ENCODE measurements at places on chromosomes 6 and 20. TPM values are rescaled to one million over a fixed set of nuclear protein-coding genes. Genes with fewer than 3 reads are reported as not detected.

PCK1 gene
- 0.24 TPM for polyA plus RNA-seq

SEMG1 gene
- not detected for polyA plus RNA-seq

MTRF1L gene
- polyA plus RNA-seq, result 18.9 TPM

RRAGD gene
- polyA plus RNA-seq, result 109 TPM

LAMA2 gene
- 151 TPM for polyA plus RNA-seq

- DNase-seq, result no peak
These were observed 61.3 kb upstream of the EPB41L1 start for GRCh38 chr20:36093025-36093803.

- DNase-seq, result no peak
These were observed 22.3 kb upstream of the PPARD start for GRCh38 chr6:35320031-35320410.

All from forelimb muscle (tissue), 1 donor.